ENCODE measurements at places on chromosomes 3 and 15.

DNA sequence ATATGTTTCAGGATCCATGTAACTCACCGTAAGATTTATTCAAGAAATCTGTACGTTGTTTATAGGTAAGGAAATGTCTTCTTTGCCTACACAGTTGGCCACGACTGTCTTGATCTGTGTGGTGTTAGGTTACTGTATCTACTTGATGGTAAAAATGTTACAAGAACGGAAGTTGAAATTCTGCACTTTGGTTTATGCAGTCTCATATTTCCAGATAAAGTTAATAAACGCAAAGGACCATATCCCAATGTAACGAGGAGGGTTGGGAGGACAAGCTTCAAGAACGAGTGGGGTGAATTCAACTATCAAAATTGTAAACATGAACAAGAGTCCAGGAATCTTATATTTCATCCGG lies 1.0 kb downstream of the USF3 start:
- DNase-seq, result no peak

GRCh38 chr3:183953471-183954070 lies 64.1 kb downstream of the ABCC5 start:
- no peak for DNase-seq

- DNase-seq, result no peak
Measured at GRCh38 chr3:173066044-173067004, 74.7 kb downstream of the SPATA16 start.

DNA sequence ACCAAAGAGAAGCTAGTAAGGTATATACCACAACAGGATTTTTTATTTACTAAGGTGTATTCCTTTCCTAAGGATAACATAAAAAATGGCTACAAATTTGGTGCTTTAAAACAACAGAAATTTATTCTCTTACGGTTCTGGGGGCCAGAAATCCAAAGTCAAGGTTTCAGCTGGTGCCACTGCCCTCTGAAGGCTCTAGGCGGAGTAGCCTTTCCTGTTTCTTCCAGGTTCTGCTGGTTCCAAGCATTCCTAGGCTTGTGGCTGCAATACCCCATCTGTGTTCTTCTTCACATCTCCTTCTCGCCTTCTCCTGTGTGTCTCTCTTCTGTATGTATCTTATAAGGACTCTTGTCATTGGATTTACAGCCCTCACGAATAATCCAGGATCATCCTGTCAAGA lies 549.9 kb downstream of the GRM7 start:
- no peak for DNase-seq

GRCh38 chr3:58531555-58531954 lies 5.4 kb downstream of the ACOX2 start:
- no peak for DNase-seq

DNA sequence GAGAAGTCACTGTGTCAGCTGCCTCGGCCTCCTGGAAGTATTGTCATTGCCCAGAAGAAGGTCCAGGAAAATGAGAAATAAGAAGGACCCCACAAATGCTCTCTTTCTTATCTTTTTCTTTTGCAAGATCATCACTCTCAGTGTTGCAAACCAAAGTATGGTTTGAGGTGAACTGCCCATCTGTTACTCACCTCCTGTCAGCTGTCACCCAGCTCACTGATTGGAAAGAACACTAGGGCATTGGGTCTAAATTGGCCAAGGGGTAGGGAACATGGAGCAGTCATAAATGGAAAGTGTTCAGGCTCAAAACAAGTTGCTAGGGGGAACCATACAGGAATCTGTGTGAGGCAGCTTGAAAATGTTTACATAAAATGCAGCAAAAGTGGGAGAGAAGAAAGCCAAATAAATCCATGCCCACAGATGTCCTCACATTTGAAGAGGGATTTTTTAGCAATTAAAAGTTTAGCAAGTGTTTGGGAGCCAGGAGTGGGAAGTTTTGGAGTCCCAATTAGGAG lies 431.2 kb upstream of the THBS1 start:
- DNase-seq, result no peak

GRCh38 chr3:127720985-127721935 lies 48.5 kb downstream of the ABTB1 start:
- no peak for DNase-seq

DNA sequence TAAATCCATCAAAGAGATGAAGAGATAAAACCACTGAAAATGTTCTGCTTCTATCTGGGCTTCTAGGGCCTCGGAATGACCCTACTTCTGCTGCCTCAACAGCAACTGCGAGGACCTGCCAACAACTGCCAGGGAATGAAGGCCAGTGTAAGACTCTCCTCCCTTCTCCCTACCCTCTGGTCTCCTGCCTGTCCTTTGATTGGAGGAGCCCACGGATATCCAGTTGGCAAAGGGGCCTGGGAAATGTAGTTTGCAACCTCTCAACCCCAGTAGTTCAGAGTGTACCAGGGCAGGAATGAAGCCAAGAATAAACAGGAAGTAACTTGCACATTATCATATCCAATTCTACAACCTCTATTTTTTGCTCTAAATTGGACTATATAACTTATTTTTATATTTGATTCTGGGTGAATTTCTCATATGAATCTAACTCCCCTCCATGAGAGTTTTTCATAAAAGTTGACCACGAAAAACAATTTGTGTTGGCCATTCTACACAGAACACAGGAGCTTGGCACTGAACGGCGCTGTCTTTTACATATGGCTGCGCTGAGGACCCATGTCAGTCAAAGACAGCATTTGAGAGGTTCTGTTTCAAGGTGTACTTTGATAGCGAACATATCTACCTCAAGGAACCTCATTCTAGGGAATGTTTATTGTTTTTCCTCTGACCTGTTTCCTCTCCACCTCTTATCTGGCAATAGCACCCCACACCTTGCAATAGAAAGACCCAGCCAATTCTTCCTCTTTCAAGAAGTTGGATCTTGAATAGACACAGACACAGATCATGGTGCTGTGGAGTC lies 91.1 kb upstream of the RNF7 start:
- DNase-seq, result no peak

GRCh38 chr3:106119614-106120082 lies 250.8 kb upstream of the CBLB start:
- DNase-seq, result no peak

DNA sequence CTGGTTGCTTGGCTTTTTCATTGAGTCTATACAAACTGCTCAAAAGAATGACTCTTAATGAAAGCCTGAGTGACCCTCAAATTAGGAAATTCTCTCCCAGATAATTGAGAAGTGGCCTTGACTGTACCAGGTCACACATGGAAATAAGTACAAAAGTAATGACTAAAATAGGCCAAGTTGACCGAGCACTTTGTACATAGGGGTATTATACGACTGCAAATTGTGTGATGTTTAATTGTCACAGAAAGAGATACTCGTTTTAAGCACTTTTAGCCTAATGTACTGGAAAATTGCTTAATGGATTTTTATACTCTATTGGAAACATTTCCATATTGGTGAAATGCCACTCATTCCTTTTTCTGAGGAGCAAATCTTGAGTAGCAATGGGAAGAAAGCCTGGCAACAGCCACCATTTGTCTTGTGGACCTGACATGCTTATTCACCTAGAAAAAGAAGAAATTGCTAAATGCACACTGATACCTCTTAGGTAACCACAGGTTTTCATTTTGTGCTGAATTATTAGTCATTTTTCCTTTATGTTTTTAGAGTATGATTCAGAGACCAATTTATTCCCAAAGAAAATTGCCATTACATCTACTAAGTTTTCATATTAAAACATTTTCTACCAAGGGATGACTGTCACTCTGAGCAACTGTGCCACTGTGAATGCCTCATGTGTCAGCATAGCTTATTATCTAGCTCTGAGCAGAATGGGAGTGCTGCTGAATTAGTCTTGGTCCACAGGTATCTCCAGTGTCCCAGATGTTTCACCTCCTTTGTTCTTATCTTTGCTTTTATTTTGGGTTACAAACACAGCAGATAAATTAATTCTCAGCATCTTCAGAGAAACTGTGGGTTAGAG lies 8.9 kb upstream of the PXK start:
- no peak for DNase-seq

DNA sequence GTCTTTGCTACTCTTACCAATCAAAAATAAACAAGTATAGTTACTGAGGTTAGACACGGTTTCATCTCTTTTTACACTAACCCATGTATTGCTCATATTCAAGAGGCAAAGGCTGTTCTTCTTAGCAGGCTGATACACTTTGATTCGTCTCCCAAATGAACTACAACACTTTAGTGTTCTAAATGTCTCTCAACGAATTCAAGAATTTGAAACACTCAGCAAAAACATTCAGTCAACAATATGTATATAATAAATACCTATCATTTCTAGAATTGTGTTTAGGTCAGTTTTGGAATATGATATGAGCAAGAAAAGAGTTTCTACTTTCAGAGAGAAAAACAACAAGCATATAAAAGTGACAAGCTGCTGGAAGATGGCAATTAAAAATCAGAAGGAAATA lies 669.6 kb upstream of the DPPA4 start:
- DNase-seq, result no peak

GRCh38 chr3:51501833-51502561 lies 2.2 kb upstream of the DCAF1 start:
- peak; percentile 66 for DNase-seq

DNA sequence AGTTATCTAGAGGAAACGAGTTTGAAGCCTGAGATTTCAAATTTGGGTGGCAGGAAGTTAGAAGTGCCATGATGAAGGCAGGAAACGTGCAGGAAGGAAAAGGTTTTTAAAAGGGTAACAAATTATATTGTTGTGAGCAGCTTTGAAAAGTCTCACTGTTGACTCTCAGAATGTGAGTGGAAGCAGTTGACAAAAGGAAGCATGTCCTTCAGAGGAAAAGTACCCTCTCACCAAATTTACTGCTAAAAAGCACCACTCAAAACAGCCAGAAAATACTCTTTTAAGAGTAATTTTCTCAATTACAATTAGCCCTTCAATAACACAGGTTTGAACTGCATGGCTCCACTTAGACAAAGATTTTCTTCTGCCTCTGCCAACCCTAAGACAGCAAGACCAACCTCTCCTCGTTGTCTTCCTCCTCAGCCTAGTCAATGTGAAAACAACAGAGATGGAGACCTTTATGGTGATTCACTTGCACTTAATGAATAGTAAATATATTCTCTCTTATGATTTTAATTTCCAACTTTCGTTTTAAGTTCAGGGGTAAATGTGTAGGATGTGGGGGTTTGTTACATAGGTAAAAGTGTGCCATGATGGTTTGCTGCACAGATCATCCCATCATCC lies 117.1 kb upstream of the LIPC start:
- no peak for DNase-seq

GRCh38 chr3:87287011-87287410 lies 10.6 kb upstream of the POU1F1 start:
- no peak for DNase-seq

- no peak for DNase-seq
Measured at GRCh38 chr15:85905751-85906450, 111.2 kb upstream of the KLHL25 start.

DNA sequence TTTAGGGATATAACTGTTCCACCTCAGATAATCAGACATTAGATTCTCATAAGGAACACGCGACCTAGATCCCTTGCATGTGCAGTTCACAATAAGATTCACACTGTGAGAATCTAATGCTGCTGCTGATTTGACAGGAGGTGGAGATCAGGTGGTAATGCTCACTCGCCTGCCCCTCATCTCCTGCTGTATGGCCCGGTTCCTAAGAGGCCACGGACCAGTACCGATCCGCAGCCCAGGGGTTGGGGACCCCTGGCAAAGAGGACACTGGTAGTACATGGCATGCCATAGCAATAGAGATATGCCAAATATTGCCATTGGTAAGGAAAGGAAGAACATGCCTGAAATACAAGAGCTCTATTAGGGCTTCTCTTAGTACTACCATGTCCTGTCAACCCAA lies 59.7 kb downstream of the LSM3 start:
- DNase-seq, result no peak

GRCh38 chr15:88995449-88995848 lies 82.3 kb upstream of the MFGE8 start:
- no peak for DNase-seq

- DNase-seq, result no peak
Measured at GRCh38 chr3:160393346-160394008, 5.5 kb downstream of the IFT80 start.

- DNase-seq, result no peak
Measured at GRCh38 chr3:189821262-189821661, 190.1 kb downstream of the TP63 start.

DNA sequence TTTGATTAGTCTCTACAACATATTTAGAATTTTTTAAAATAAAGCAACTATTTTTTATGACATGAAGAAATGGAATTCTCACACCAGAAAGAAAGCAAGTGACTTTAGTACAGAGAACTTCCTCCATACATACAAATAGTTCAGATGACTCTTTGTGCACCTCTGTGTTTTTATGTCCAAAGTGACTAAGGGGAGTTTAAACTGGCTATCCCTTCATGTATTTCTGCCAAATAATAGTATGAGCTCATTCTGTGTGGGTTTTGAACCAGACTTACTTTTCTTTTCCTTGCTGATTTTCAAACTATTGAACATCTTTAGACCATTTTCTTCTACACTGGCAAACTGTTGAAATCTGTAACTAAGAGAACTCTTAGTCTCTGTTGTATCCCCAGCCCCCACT lies 196.3 kb downstream of the EPHA3 start:
- DNase-seq, result no peak

GRCh38 chr15:73781038-73781925 lies 28.1 kb upstream of the INSYN1 start:
- DNase-seq, result no peak

DNA sequence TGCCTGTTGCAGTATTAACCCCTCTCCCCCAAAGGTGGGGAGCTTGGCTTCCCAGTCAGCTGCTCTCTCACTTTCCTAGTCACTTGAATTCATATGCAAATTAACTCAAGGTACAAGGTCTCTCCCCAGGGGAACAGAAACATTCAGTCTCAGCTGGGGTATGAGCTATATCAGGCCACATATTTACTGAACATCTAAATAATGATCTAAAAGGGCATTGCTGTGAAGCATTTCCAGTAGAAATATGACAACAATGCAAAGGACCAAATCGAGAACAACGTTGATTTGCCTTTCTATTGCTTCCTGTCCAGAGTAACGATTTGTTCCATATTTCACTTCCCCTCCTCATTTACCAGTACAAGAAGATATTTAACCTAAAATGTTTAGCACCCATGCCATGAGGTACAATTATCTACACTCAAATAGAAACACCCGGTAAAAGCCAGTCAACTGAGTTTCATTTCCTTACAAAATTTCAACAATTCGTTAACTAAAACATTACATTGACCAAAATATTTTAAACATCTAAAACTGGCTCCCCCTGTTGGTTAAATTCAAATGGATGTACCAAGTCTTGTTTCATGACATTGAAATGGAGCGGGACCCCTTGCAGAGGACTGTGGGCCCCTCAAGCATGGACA lies 36.5 kb upstream of the KLHL6 start:
- no peak for DNase-seq

DNA sequence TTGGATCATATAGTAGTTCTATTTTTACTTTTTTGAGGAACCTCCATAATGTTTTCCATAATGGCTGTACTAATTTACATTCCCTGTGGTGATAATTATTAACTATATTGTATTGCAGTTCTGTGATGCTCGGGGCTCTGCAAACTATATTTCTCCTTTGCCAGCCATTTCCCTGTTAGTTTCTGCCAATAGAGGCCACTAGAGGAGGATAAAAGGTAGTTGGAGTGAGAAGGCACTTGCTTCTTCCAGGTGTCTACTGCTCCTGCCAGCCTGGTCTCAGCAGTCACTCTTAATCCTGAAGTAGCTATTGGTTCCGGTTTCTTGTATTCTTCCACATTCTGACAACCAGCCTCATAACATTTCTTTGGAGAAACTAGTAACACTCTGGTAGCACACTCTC lies 233.9 kb upstream of the GBE1 start:
- DNase-seq, result no peak

GRCh38 chr3:184582646-184583577 lies 21.3 kb downstream of the EPHB3 start:
- peak; percentile 47 for DNase-seq
